ENCODE measurements at places on chromosomes 12 and 14.

GRCh38 chr14:54659365-54659764 is 92.4 kb downstream of the SAMD4A start:
- DNase-seq: no peak

GRCh38 chr12:59904874-59905521 is 309.2 kb downstream of the SLC16A7 start:
- no peak for DNase-seq

DNA sequence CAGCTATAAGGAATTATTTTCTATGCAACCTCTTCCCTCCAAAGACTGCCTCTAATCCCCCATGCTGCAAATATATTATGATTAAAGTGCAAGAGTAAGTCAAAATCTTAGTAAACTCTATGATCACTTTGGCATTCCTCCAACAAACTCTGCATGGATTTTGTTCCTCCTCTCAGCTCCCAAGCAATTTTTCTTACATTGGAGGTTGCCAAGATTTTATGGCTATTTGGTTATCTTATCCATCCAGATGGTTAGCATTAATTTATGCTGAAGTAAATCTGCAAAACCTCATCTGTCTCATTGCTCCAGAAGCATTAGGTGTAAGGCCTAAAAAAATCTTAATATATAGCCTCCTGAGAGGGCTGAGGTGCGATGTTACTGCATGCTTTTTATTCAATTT is 228.1 kb downstream of the CHST11 start:
- DNase-seq: no peak

GRCh38 chr14:80315681-80316080 is 104.4 kb upstream of the DIO2 start:
- no peak for DNase-seq

GRCh38 chr12:3043406-3043805 is 33.8 kb upstream of the TSPAN9 start:
- no peak for DNase-seq

GRCh38 chr12:124322271-124322998 is 27.5 kb downstream of the RFLNA start:
- DNase-seq: no peak

- DNase-seq: no peak
Measured at GRCh38 chr14:62546862-62547474, 498.3 kb downstream of the KCNH5 start.
